ENCODE measurements at places on chromosomes 1 and 21.

- DNase-seq, result no peak
Observed at GRCh38 chr1:5649795-5650194, 342.4 kb downstream of the NPHP4 start.

DNA sequence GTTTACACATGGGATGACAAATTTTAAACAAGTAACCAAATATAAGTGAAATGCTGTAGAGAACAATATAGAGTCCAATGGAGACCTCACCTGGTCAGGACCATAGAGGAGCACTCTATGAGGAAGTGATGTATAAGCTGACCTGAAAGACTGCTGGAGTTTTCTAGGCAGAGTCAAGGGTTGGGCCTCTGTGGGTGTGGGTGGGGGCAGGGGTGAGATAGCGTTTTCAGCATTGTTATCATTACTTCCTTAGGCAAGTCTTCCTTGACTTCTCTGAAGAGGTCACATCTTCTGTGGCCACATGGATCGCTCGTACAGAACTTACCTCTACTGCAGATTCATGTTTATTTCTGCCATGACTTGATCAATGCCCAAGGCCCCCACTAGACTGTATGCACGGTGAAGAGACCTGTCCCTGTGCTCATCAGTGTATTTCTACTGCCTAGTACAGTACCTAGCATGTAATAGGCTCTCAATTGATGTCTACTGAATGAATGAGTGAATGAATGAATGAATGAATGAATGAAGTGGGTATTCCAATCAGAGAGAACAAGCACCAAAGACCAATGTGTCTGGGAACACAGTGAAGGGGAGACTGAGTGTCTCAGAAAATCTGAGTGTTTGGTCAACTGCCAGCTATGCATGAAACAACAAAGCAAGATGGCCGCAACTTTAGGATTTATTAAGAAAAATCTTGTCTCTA is 116.5 kb downstream of the RNF220 start:
- DNase-seq, result no peak

GRCh38 chr1:53526451-53527101 is 67.4 kb downstream of the DMRTB1 start:
- no peak for DNase-seq

GRCh38 chr21:34693192-34693810 is 24.5 kb downstream of the CLIC6 start:
- no peak for DNase-seq

GRCh38 chr21:35475762-35476161 is 426.7 kb upstream of the RUNX1 start:
- no peak for DNase-seq

DNA sequence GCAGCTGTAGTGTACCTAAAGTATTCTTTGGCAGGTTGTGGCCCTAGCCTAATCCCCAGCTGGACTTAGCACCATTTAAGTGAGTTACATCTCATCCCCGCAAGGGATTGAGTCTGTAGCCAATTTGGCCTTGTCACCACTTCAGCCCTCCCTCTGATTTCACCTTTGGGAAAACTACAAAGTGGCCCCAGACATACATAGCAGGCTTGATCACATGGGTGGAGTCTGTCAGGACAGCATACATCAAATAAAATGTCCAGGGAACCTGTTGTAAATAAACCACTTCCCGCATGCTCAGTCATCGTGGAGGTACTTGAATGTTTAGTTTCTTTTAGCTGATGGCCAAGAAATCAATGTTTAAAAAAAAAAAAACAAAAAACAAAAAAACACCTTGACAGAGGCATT is 142.5 kb downstream of the DHRS3 start:
- DNase-seq, result no peak
